T-cell (primary cell): ENCODE measurements at places on chromosomes 5 and 9. TPM values are rescaled to one million over a fixed set of nuclear protein-coding genes. Genes with fewer than 3 reads are reported as not detected.

Gene WWC1
- total RNA-seq: 1.8 TPM

- DNase-seq: no peak
These were observed 31.2 kb downstream of the GHR start for GRCh38 chr5:42454216-42454995.

GRCh38 chr5:36366883-36367282, 65.2 kb upstream of the RANBP3L start:
- no peak for DNase-seq

DNA sequence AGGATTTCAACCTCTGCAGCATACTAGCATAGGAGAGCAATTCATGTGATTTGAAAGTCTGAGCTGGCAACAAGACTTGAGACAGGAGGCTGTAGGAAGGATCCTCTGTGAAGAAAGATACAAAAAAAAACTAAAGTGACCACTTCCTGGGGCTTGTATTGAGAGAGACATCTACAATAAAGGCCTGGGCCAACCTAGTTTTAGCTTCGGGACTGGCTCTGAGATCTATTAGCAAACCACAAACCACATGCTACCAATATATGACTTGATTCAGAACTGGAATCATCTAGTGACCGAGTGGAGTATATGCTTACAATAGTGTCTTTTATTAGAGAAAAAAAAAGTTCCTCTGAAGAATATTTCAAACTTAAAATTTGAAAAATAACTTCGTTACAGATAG, 1448.9 kb upstream of the CDH6 start:
- no peak for DNase-seq

Gene SLC45A2
- total RNA-seq: not detected

DNA sequence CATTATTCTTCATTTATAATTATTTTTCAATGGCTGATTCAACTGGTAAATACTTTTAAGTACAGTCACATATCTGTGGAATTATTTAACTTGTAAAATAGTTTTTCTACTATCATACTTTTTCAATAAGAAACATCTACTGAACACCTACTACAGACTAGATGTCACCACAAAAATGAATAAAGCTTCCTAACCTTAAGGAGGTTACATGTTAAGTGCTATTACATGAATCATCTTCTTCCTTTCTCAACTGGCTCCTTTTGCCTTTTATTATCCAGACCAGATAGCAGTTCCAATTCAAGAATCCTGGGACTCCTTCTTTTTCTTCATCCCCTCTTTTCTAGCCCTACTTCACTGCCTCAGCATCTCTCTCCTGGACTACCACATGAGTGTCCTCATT, 4.7 kb downstream of the PGGT1B start:
- DNase-seq: no peak

Gene FOXD1
- 0.68 TPM for total RNA-seq

Gene PCDHA12
- not detected for total RNA-seq

- DNase-seq: no peak
These were observed 47.1 kb upstream of the CTSL start for GRCh38 chr9:87678650-87679355.

Gene NDUFAF2
- total RNA-seq: 18.3 TPM

GRCh38 chr5:57650360-57651069, 167.9 kb upstream of the ACTBL2 start:
- no peak for DNase-seq

GRCh38 chr9:110364451-110364850, 26.8 kb upstream of the TXNDC8 start:
- DNase-seq: no peak

Gene PCDHB8
- total RNA-seq: not detected

GRCh38 chr5:116605310-116606070, 30.9 kb upstream of the SEMA6A start:
- no peak for DNase-seq

DNA sequence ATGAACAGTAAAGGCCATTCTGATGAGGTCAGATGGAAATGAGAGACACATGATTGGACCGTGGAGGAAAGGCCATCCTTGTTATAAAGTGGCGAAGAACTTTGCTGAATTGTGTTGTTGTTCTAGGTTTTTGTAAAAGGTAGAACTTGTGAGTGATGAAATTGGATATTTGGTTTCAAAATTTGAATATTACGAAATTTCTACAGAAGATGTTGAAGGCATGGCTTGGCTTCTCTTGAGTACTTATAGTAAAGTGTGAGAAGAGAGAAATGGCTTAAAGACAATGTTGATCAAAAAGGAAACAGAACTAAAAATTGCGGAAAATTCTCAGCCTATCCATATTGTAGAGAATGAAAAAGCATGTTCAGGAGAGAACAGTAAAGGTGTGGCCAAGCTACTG, 166.6 kb upstream of the S1PR3 start:
- DNase-seq: no peak

Gene SPAG8
- total RNA-seq: 3.8 TPM

- no peak for DNase-seq
These were observed 30.0 kb downstream of the TGFBR1 start for GRCh38 chr9:99134893-99135341.

Gene ZBED3
- total RNA-seq: 2.9 TPM

Gene PALM2AKAP2
- not detected for total RNA-seq

GRCh38 chr9:136856079-136856476, 3.9 kb downstream of the MAMDC4 start:
- DNase-seq: no peak

Gene ADRB2
- 7.2 TPM for total RNA-seq

GRCh38 chr5:58926541-58926935, 343.7 kb downstream of the RAB3C start:
- DNase-seq: no peak

- DNase-seq: no peak
These were observed 17.4 kb upstream of the COL5A1 start for GRCh38 chr9:134624137-134624591.

Gene IFNK
- total RNA-seq: not detected

- no peak for DNase-seq
These were observed 72.4 kb upstream of the MPDZ start for GRCh38 chr9:13351778-13352386.

DNA sequence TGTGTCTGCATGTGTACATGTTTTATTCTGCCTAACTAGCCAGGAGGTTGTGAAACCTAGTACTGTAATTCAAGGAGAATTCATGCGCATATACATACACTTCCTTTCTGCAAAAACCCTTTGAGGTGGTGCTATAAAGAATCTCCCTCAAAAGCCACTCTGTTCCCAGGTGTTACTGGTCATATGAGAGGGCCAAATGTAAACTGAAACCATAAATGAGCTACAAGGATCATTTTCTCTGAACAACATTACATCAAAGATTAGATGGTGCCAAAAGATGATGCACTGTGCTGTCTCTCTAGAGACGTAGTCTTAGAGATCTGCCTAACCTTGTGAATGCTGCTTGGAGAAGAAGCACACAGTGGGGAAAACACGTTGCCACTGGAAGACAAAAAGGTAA, 15.7 kb downstream of the NREP start:
- no peak for DNase-seq

GRCh38 chr9:112762726-112763518, 12.4 kb downstream of the SNX30 start:
- no peak for DNase-seq

DNA sequence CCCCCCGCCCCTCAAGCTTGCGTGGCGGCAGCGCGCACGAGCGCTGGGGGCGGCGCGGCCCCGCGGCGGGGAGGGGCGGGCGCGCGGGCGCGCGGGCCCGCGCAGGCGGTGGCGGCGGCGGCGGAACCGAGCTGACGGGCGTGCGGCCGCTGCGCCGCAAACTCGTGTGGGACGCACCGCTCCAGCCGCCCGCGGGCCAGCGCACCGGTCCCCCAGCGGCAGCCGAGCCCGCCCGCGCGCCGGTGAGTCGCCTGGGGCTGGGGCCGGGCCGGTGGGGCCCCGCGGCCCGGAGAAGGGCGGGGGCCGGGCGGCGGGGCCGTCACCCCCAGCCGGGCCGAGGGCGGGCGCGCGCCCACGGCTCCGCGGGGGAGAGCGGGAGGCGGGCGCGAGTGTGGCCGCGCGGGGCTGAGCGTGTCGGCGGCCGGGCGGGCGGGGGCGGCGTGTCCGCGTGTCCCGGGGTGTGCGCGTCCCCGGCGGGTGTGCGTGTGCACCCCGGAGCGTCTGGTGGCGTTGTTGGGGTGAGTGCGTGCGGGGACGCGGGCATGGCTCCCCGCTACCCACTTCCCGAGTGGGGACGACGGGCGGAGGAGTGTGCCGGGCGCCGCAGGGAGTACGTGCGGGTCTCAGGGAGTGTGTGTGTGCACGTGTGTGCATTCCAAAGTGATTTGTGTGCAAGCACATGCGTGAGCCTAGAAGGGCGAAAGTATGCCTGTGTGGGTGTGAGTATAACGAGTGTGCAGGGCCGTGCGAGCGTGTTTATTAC, at the start of gene NEK6:
TSS of gene NEK6 (plus strand) at position 106 of the 763 bp plus-strand sequence. CDS start 44,016 bp downstream, outside the sequence.
- DNase-seq: no peak

DNA sequence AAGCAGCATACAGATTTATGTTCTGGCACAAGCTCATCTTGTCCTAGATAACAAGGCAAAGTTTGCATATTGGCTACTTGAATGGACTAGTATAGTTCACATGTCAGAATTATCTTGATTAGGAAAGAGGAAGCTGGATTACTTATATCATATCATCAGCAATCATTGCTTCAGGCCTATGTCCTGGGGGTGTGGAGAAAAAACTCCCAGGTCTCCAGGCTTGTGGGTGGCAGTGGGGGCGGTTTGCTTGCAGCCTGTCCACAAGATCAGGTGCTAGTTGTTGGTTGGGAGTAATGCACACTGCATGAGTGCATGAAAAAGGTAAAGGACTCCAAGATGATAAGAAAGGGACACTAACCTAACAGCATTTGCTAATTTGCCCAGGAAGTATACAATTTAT, 326.4 kb upstream of the PDE4D start:
- no peak for DNase-seq

GRCh38 chr5:168030912-168031311, 260.5 kb upstream of the WWC1 start:
- DNase-seq: no peak

GRCh38 chr5:137394380-137394779, 104.7 kb downstream of the SPOCK1 start:
- DNase-seq: no peak

DNA sequence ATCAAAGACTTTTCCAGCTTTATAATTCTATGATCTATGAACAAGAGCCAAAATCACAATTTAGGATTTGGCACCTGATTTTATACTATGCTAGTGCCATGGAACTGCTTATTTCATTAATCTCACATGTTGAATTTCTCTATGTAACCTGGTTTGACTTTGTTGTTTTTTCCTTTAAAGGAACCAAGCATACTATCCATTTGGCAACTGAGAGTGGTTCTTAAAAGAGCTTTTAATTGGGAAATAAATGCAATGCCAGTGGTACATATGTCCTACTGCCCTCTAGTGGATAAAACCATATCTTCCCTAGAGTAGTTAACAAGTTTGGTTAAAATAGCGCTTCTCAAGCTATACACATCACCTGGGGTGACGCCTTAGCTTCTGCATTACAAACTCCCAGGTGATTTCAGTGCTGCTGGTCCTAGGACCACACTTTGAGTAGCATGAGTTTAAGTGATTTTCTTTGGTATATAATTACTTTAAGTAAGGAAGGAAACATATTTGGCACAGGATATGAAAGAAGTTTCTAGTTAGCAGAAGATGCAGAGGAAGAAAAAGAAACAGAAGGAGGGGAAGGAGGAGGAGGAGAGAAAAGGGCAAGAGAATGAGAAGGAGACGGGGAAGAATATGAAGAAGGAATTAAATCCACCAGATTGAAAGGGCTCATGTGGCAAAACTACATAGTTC, 56.8 kb downstream of the FGF10 start:
- no peak for DNase-seq

GRCh38 chr5:4700069-4700468, 440.1 kb upstream of the ADAMTS16 start:
- DNase-seq: no peak

DNA sequence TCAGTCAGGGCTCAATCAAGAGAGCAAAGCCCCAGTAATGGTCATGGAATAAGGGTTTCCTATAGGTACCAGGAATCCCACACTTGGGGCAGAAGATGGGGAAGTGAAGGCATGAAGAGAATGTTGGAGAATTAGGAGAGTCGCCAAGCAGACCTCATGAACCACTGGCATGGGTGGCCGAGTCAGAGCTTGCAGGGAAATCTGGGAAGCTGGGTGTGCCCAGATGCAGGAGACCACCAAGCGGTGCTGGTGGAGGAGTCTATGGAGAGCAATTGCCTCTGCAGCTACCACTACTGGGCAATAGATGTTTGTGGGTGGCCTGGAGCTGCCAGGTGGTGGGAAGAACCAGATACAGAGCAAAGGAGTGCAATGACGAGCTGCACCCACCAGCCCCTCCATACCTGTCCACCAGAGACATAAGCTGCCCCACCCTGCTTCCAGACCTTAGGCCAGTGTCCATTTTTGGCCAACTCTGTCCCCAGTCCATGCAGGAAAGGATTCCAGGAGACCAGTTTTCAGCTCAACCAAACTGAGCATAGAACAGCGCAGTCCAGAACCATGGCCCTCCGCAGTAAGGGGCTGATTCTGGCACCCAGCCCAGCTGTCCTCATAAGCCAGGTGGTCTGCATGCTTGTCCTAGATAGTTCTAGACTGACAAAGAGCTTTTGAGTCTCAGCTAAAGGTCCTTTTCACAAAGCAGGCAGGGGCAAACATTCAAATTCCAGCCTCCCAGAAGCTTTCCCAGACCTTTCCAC, 323.9 kb downstream of the GADD45G start:
- no peak for DNase-seq

Gene SLC36A2
- total RNA-seq: not detected

Gene CPLANE1
- total RNA-seq: 7.7 TPM

DNA sequence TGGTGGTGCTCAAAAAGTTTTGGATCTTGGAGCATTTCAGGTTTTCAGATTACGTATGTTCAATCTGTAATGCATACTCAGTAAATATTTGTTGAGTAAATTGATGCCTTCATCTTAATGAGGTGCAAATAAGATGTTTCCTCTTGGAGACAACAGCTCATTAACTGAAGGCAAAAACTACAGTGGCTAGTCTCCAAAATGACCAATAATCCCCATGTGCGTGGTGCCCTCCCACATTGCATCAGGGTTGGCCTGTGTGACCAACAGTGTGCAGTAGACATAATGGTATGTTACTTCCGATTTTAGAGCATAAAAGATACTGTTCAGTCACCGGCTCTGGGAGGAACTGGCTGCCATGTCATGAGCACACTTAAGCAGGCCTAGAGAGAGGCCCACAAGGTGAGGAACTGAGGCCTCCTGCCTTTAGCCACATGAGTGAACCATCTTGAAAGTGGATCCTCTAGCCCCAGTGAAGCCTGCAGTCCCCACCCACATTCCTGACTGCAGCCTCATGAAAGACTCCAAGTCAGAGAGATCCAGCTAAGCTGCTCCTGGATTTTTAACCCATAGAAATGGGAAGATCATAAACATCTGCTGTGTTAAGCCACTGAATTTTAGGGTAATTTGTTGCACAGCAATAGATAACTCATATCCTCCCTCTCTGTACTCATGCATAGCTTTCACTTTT, 55.7 kb downstream of the LIFR start:
- DNase-seq: no peak

Gene SPATA31C1
- not detected for total RNA-seq
